ENCODE measurements at places on chromosomes 1 and 21.

- DNase-seq: no peak
These were observed 108.1 kb upstream of the HAO2 start for GRCh38 chr1:119260506-119260905.

- no peak for DNase-seq
These were observed 33.5 kb downstream of the XKR8 start for GRCh38 chr1:27993241-27993640.

GRCh38 chr1:245802941-245803665 lies 648.3 kb downstream of the KIF26B start:
- no peak for DNase-seq

GRCh38 chr21:32364387-32364786 lies 28.4 kb downstream of the URB1 start:
- no peak for DNase-seq

DNA sequence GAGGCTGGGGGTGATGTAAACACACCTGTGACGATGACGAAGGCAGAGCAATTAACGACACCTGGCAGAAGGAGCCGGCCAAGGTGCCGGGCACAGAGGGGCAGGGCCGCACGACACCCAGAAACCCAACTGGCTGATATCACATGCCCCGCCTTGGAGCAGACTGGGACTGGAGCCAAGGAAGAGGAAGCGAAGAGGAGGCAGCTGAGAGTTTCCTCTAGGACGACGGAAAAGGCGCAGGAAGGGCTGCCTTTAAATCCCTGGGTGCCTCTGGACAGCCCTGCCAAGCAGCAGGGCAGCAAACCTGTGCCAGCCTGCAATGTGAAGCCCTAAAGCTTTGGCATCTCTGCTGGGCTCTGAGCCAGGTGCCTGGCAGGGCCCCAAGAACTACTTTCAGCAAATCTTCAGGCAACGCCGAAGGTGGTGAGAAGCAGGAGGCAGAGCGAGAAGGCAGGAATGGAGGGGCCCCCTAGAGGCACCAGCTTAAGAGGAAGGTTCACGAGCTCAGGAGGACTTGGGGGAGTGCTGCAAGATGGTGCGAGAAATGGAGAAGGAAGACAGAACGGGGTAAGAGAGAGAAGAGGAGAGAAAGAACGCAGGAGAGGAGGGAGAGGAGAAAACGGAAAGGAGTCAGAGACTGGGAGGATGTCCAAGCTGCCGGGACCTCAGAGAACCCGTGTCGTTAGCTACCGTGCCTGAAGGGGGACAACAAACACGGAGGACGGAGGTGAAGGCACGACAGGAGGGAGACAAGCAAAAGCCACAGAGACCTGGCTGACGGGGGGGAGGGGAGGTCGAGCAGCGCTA lies 25.3 kb upstream of the PEF1 start:
- DNase-seq: peak; percentile 47
